ENCODE measurements at places on chromosomes 12 and 14.

GRCh38 chr14:38329246-38329645 lies 73.4 kb upstream of the CLEC14A start:
- no peak for DNase-seq

DNA sequence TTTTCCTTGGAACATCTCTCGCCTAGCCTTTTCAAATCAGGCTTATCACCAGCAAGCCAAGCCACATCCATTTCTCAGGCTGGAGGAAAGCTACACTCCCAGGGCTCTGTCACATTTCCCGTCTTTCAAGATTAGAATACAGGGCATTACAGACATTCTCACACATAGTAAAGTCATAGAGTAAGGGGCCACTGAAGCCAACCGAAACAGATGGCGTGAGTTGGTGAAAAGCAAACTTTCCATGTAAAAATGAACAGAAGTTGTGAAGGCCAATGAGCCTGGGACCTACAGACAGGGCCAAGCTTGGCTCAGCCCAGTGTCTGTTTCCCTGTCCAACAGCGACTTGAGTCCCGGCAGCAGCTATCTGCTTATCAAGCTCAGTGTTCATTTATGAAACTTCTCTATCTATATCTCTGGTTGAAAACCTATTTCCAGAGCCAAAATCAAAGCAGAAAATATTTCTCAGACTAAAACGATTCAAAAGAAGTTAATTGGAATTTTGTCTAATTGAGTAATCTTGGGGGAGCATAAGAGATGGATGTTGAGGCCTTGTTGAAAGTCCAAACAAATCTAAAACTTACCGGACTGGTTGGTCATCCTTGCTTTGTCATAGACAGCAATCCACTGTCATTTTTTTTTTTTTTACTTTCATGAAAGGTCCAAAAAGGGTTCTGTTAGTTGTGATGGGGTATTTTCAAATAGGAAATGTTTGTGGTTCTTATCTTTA lies 105.6 kb downstream of the DAAM1 start:
- DNase-seq: no peak

DNA sequence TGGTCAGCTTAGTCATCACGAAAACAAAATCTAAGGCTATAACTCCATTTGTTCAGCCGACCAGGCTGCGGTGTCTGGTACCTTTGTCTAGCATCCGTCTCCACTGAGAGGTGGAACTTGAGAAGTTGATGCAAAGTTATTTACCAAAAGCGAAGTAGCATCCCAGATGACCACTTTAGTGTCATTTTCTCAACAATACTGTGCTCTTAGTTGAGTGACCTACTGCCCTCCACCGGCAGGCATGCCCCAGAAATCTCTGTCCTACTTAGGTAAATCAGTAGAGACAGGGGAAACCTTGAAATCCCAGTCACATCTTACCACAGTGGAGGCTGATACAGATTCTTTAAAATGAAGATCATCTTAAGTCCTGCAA lies 1.3 kb upstream of the ST8SIA1 start:
- no peak for DNase-seq

- DNase-seq: no peak
These were observed 123.0 kb downstream of the SLC38A4 start for GRCh38 chr12:46702581-46703344.

DNA sequence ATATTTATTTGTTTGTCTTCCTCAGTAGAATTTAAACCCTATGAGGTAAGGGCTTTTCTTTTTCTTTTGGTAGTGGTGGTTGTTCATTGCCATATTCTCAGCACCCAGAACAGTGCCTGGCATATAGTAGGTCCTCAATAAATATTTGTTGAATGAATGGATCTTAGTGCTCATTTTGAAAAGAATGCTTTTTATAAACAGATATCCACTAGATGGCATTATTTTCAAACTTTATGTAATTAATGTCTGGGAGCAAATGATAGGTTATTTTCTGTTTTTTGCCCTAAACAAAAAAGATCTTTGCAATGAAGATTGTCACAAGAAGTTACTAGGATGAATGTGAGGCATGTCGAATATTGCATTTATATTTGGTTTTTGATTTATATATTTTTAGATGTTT lies 64.1 kb downstream of the RAD51B start:
- DNase-seq: no peak

GRCh38 chr12:95773320-95773719 lies 17.2 kb downstream of the NTN4 start:
- no peak for DNase-seq

GRCh38 chr12:88472248-88472647 lies 108.0 kb downstream of the KITLG start:
- no peak for DNase-seq

DNA sequence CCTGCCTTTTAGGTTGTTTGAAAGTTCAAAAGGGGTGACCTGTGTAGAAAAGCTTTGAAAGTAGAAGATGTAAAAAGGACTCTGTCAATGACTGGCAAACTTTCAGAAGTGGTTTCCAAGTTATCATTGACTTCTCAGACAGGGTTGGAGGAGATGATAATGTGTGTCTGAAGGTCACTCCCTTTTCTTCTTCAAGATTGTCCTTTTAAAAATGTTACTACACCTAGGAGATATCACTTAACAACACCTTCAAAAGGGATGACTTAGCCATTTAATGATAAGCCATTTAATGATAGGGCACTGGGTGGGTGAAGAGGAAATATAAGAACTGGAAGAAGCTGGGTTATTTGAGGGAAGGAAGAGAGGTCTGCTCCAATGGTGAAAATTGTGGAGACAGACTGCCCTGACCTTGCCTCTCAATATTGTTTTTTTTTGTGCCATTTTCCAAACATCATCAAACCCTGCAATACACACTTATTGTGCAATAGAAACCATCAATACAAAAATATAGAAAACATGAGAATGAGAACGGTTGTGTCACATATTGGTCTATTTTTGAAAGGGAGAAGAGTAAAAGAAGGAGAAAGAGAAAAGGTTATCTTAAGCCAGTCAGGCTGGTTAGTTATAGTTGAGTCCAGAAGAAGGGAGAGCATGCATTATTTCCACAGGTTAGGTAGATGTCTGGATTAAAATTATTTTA lies 38.8 kb downstream of the BEST3 start:
- DNase-seq: no peak

DNA sequence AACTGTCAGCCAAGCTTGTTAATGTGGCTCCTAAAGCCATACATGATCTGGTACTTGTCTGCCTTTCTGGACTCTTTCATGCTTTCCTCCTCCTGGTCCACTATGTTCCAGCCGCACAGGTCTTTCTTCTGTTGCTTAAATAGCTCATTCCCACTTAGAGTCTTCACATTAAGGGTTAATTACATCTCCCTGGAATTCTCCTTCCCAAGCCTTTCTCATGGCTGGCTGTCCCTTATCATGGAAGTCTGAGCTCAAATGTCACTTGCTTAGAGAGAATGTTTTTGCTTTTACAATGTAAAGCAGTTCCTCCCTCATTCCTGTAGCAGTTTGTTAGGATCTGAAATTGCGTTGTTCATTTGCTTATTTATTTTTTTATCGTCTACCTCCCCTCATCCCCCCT lies 199.6 kb downstream of the TRHDE start:
- DNase-seq: no peak

DNA sequence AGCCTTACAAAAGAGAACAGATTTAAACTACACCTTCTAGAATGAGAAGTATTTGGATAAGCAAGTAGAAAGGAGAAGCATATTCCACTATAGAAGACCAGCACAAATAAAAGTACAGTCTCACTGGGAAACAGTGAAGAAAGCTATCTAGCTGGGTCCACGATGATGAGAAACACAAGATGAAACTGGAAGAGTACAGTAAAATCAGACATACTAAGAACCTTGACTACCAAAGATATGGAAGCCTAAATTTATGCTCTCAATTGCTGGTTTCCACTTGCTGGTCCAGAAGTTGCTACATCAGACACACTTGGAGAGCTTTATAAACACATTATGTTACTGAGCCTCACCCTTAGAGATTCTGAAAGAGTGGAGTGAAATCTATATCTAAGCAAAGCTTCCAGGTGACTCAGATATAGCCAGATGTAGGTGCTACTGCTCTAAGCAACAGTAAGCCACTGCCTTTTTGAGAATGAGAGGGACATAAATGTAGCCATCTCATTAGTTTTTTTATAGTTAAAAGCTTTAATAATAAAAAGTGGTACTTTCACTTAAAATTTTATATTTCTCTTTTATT lies 96.3 kb upstream of the BBS10 start:
- DNase-seq: no peak

- DNase-seq: no peak
These were observed 10.2 kb downstream of the ARHGAP5 start for GRCh38 chr14:32087173-32087861.

Data from GM13977 (cell line).